ENCODE measurements at places on chromosomes 7 and 10. TPM values are rescaled to one million over a fixed set of nuclear protein-coding genes. Genes with fewer than 3 reads are reported as not detected.

Gene AGR3
- total RNA-seq, result 2.0 TPM

Gene UPK3BL2
- 3.4 TPM for total RNA-seq

Gene HABP2
- not detected for total RNA-seq

Gene STRIP2
- total RNA-seq, result 0.68 TPM

Gene EPDR1
- 40.3 TPM for total RNA-seq

Gene UTF1
- total RNA-seq, result 6.3 TPM

Gene FKBP6
- total RNA-seq, result not detected

Gene ANKMY2
- total RNA-seq, result 19.1 TPM

Gene HMX2
- not detected for total RNA-seq

Gene AMPH
- 0.10 TPM for total RNA-seq

Gene NAMPT
- 337 TPM for total RNA-seq

Gene TUBAL3
- total RNA-seq, result 0.34 TPM

Gene TMEM196
- not detected for total RNA-seq

Gene TRRAP
- total RNA-seq, result 47.9 TPM

Gene ADGRA1
- total RNA-seq, result 0.92 TPM

Gene FOXP2
- 15.4 TPM for total RNA-seq

Gene CYTH3
- total RNA-seq, result 29.6 TPM

Measured in ovary (tissue), 10 donors.